ENCODE measurements at places on chromosomes 12 and 14. TPM values are rescaled to one million over a fixed set of nuclear protein-coding genes. Genes with fewer than 3 reads are reported as not detected.

- DNase-seq, result no peak
- no peaks in the 10 kb centered on the region for H3K36me3 ChIP-seq
- no peaks in the 10 kb centered on the region for H3K27me3 ChIP-seq
- no peak overlapping the region for H3K4me3 ChIP-seq
- H3K4me1 ChIP-seq, result peaks cover 58% of the 10 kb centered on the region
- peak overlapping the region; percentile 59 for H3K27ac ChIP-seq
Observed at GRCh38 chr12:50275556-50275955, 7.8 kb downstream of the LIMA1 start.

- no peaks in the 10 kb centered on the region for H3K36me3 ChIP-seq
- DNase-seq, result no peak
- H3K27ac ChIP-seq, result no peak overlapping the region
- H3K4me1 ChIP-seq, result no peaks in the 10 kb centered on the region
Observed at GRCh38 chr12:30345744-30346471, 349.8 kb downstream of the IPO8 start.

DNA sequence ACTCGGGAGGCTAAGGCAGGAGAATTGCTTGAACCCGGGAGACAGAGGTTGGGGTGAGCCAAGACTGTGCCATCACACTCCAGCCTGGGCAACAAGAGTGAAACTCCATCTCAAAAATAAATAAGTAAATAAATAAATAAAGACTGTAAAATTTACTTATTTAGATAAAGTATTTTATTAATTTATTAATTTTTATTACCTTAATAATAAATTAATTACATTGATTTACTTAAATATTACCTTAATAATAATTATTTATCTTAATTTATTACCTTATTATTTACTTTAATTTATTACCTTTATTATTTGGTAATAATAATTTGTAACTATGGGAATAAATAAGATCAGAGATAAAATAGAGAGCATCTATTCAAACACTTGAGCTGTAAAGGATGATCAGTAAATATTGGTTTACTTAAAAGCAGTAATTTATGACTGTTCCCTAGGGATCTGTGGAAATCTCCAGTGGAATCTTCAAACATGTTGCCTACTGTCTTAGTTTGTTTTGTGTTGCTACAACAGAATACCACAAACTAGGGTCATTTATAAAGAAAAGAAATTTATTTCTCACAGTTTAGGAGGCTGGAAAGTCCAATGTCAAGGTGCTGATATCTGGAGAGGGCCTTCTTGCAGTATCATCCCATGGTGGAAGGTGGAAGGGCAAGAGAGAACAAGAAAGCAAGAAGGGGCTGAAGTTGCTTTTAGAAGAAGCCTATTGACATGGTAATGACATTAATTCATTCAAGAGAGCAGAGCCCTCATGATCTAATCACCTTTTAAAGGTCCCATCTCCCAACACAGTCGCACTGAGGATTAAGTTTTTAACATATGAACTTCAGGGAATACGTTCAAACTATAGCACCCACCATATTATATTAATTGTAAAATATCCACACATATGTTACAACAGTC, 37.1 kb downstream of the SOCS2 start:
- DNase-seq, result no peak
- H3K4me3 ChIP-seq, result no peak overlapping the region
- no peaks in the 10 kb centered on the region for H3K36me3 ChIP-seq
- no peaks in the 10 kb centered on the region for H3K4me1 ChIP-seq

DNA sequence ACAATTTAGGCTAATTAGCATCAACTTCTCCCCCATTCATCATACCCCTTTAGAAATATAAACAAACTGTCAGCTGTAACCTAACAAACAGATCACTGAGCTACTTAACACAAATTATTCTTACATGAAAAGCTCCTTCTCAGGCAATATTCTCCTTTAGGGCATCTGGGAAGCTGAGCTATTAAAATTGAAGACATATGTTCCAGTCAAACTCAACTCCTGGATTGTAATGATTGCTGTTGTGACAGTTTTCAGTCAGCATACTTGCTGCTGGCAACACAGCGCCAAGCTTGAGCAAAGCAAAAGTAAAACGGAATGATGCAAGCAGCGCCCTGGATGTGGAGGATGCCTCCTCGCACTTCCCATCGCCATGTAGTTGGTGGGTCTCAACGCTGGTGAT, 82.4 kb downstream of the SLC25A21 start:
- H3K4me1 ChIP-seq, result peaks cover 5% of the 10 kb centered on the region
- H3K36me3 ChIP-seq, result no peaks in the 10 kb centered on the region
- no peak for DNase-seq

MYO1H gene
- total RNA-seq, result 0.18 TPM

NID2 gene
- 10.8 TPM for total RNA-seq

All from Caco-2 (cell line).